ENCODE measurements at places on chromosomes 2 and 18.

DNA sequence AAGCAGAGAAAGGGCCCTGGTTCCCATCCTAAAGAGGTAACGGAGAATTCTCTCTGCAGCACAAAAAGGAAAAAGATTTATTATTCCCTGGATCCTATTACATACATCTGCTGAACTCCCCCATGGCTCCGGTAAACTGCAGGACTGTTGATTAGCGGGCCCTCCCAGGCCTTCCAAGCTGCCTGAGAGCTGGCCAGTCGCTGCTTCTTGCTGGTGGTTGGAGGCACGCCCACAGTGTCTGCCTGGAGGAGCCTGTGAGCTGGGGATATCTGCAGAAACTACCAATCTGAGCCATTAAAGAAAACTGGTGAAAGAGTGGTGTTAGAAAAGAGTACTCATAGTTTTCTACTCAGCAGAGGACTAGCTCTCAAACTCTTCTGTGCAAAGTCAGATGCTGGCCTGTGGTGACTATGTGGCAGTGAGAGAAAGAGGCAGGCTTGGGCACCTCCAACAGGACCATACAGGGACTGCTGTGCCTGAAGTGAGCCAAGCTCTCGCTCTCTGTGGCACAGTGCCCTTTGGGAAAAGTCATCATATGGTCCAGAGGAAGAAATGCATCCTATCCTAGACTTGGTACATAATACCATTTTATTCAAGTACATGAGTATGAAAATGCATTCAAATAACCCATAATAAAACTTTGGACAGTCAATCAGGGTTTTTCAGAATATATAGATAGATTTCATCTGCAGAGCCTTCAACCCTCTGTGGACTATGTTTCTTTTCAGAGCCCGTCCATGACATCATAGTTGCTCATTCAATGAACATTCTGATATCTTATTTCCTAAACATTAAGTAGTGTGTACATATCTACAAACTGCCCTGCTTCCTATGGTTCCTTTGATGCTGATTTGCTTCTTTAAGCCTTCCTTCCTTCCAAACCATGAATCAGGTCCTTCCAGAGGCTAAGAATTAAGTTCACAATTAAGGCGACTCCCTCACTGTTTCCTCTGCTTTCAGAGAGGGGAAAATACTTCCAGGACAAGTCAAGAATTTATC lies 242.0 kb upstream of the LYPD1 start:
- DNase-seq: no peak

- DNase-seq: no peak
Measured at GRCh38 chr2:12270876-12271588, 445.7 kb upstream of the TRIB2 start.

GRCh38 chr2:185245216-185245615 lies 493.4 kb upstream of the FSIP2 start:
- DNase-seq: no peak

DNA sequence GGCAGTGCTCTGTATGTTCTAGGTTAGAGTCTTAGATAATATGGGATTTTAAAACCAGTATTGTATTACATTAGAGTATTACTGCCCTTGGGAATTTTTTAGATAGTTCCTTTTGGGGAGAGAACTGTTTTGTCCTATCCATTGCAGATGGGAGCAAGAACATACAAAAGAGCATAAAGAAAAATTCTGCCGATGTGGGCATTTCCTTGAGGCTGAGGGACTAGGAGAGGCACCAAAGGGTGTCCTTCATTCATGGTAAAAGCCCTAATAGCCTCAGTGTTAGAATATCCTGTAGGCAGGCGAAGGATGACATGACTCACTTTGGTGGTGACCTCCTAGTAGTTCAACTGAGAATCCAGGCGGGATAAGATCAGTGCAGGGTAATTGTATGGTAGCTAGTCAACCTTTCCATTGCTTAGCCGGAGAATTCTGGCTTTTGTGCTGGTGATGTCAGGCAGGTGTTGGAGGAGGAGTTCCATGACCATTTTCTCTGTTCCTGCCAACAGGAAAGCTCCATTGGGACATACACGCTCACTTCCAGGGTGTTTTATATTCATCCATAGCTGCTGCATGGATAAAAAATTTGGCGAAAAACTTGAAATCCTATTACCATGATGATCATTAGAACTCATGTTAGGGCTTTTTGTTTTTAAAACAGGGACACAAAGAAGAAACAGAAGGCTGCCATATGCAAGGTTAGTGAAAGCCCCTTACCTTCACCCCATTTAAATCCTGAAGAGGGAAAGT lies 28.1 kb downstream of the EPAS1 start:
- DNase-seq: no peak

GRCh38 chr2:100272841-100273329 lies 49.4 kb downstream of the LONRF2 start:
- DNase-seq: no peak

GRCh38 chr2:54109848-54110247 lies 5.6 kb upstream of the ACYP2 start:
- DNase-seq: no peak

DNA sequence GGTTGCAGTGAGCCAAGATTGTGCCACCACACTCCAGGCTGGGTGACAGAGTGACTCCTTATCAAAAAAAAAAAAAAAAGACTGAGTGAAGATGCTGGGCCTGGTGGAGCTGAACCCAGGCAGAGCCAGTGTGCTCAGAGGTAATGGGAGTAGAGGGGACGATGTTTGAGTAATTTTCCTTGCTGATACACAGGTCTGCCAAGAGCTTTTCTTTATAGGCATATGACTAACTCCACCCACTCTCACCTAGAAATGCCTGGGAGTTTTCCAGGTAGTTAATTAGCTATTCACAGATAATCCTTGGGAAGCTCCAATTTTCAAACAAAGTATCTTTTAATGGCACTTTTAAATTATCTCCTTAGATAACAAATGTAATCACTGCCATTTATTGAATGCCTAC lies 33.4 kb upstream of the ACSL3 start:
- no peak for DNase-seq

- DNase-seq: no peak
Measured at GRCh38 chr2:229195346-229195947, 75.6 kb downstream of the PID1 start.

DNA sequence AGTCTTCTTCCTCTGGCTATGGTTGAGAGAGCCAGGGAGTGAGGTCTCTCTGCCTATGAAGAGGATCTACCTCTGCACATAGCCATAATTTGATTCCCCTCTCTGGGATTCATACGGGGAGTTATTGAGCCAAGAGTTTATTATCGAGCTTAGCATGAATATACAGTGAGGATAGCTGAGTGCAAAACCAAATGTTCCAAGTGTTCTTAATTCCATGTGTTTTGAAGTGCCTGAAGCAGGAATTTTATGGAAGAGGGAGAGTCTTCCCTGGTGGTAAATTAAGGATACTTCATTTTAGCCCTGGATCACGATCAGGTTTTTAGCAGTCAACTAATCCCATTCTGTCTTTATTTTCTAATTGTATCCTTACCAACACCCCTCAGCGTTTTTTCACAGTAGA lies 270.6 kb downstream of the C1D start:
- DNase-seq: no peak

DNA sequence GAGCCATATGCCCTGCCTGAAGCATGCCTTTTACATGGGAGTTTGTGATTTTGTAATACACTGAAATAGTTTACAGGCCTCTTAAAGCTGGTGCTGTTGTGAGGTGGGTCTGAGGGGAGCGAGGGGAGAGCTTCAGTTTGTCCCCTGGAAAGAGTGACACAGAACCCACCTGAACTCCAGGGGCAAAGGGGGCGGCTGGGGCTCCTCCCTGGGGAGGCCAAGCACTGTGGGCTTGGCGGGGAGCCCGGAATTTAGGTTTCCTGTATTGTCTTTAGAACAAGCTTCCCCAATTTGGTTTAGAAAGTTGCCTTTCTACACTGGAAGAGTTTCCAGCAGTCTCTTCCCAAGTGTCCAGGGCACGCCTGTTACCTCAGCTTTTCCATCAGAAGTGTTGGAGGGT lies 75.7 kb downstream of the VAPA start:
- DNase-seq: no peak

- DNase-seq: no peak
Measured at GRCh38 chr18:56844556-56844955, 193.4 kb downstream of the WDR7 start.

GRCh38 chr18:6374340-6374739 lies 40.4 kb downstream of the L3MBTL4 start:
- no peak for DNase-seq

DNA sequence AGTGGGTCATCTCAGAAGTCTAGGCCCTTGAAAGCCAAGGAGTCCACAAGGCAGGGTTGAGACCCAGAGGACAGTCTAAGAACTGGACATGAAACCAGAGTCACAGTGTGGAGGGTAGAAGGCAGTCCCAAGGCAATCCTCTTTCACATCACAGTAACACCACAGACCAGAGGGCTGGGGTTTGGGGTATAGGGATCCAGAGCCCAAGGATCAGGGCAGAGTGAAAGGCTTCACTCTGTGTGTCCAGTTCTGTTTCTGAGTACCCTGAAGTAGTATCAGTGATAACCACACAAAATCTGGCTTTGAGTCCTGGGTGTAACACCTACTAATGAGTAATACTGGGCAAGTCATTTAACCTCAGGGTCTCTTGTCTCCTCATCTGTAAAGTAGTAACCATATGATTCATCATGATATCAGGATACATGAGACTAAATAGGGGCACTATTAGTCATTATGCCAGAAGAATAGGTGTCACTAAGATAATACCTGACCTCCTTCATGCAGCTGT lies 91.0 kb downstream of the ICA1L start:
- no peak for DNase-seq

All from NCI-H1105 (cell line).